ENCODE measurements at places on chromosomes 6 and 20.

GRCh38 chr20:32506721-32507120, 78.4 kb downstream of the NOL4L start:
- DNase-seq: no peak

GRCh38 chr6:56079751-56080540, 167.4 kb downstream of the COL21A1 start:
- no peak for DNase-seq

GRCh38 chr20:58494923-58495622, 20.1 kb downstream of the APCDD1L start:
- DNase-seq: no peak

- DNase-seq: no peak
Observed at GRCh38 chr20:10924644-10925201, 250.9 kb upstream of the JAG1 start.

DNA sequence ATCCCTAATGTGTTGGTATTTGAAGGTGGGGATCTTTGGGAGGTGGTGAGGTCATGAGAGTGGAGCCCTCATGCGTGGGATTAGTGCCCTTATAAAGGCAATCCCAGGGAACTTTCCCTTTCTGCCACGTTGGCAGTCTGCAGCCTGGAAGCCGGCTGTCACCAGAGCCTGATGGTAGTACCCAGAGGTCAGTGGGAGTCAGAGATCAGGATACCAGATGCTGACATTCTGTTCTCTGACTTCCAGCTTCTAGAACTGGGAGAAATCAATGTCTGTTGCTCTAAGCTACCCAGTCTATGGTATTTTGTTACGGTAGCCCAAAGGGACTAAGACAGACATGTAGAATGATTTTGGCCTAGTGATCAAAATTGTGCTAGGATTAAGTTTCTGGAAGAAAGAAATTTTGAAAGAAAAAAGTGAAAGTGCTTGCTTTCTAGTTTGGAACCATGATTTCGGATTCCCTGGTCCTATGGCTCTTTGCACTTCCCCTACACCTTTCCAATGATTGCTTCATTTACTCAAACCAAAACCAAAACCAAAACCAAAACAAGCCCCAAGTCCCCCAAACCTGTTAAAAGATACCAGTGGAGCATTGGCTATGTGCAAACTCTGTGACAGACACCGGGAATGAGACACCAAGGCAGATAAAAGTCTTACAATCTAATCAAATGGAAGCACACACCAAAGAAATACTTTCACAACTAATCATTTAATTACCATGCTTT, 173.7 kb upstream of the ZNF217 start:
- no peak for DNase-seq

DNA sequence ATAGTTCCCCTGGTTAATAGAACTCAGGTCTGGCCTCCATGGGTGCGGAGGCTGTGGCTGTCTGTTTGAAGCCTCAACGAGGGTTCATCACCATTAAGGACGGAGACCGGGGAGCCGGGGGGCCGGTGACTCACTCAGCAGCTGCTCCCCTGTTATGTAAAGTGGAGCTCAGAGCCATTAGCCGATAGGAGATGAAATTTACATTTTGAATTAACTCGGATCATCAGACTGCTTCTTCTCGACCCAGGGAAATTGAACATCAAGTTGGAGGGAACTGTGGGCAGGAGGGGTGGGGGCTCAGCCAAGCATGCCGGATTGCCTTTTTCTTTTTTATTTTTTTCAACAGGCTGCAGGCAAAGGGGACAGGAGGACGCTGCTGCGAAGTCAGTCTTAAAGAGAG, 12.3 kb downstream of the PCK1 start:
- no peak for DNase-seq

DNA sequence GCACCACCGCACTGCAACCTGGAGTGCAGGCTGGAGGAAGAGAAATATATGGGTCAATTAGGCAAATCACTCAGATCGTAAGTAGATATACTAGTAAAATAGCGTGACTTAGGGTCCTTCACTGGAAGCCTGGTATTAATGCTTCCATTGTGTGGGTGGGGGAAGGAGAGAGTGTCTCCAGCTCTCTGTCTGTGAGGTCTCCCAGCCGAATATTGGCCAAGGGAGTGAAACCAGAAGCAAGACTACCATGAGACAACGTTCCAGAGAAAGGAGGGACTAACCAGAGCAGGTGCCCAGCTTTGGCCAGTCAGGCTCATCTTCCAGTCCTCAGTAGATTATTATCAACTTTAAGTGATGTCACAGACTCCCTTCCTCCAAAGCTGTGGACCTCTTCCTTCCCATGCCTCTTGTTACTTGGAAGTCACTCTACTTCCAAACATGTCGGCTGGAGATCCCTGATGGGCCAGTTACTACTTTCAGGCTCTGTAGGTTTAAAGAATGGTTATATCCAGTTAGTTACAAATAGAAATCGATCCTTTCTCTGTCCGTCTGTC, 28.8 kb downstream of the MTHFD1L start:
- no peak for DNase-seq
